ENCODE measurements at places on chromosomes 11 and 22.

GRCh38 chr11:70807195-70807543, 408.8 kb downstream of the CTTN start:
- DNase-seq, result no peak

DNA sequence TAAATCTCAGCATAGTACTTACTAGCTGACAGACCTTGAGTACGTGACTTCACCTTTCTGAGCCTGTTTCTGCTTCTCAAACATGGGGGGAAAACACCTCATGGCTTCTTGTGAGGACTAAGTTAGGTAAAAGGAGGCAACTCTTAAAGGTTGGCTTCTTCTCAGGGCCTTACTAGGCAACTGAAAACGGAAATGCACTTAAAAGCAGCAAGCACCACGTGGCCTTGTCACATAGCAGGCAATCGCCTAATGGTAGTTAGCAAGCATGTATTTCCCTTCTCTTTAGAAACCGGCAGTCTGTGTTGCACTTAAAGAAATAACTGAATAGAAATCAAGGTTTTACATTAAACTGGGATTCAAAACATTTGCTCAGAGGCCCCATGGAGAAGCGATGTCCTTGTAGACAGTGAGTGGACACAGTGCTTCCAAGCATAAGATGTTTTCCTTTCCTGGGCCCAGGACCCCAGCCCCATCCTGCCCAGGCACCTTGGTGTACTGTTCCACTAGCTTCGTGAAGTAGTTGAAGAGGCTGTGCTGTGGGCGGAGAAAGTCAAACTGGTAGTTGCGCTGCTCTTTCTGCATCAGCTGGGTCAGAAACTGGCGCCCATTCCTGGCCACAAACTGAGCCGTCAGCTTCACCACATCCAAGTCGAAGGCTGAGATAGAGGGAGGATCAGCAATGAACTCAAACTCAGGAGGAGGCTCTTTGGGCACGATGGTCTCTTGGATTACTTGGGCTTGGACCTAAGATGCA, 12.1 kb downstream of the SF3A1 start:
- DNase-seq, result no peak

DNA sequence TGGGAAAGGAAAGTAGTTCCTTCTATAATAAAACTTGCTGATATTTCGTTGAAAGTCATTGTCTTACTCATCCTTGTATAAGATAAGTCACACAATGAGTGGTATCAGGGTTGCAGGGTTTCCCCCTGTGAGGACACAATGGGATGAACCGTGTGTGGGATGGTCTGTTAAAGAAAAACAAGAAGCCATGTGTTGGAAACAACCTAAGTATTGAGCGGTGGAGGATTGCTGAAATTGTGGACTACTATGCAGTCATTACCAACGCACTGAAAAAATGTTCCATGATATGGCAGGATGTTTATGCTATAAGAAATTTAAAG, 28.6 kb downstream of the PTPRJ start:
- no peak for DNase-seq

DNA sequence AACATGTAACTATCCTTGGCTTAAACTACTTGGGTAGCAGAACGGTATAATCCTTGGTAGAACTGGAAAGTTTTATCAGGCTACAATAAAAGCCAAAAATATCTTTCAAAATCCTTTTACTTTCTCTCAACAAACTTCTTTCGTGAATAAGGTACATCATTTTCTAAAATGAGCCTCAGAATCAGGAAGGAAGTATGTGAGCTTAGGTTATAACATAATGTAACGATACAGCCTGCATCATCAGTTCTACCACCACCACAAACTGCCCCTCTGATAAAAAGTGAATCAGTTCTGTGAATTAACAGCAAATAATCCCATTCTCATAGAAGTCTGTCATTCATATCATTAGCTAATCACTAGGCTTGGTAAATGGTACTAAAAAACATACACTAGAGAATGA, 244.3 kb downstream of the SBF2 start:
- no peak for DNase-seq

DNA sequence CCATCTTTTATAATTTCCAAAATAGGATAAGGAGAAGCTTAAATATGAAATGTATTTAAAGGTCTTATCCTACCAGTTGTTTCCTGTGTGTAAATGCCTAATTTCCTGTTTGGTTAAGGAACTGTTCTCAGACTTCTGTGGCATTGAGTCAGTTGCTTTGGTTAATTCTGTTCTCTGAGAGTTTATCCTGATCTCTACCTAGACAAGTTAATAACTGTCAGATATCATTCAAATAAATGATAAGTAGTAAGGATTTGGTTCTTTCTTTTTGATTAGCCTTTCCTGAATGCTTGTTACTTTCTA, 39.5 kb downstream of the CTNND1 start:
- no peak for DNase-seq

DNA sequence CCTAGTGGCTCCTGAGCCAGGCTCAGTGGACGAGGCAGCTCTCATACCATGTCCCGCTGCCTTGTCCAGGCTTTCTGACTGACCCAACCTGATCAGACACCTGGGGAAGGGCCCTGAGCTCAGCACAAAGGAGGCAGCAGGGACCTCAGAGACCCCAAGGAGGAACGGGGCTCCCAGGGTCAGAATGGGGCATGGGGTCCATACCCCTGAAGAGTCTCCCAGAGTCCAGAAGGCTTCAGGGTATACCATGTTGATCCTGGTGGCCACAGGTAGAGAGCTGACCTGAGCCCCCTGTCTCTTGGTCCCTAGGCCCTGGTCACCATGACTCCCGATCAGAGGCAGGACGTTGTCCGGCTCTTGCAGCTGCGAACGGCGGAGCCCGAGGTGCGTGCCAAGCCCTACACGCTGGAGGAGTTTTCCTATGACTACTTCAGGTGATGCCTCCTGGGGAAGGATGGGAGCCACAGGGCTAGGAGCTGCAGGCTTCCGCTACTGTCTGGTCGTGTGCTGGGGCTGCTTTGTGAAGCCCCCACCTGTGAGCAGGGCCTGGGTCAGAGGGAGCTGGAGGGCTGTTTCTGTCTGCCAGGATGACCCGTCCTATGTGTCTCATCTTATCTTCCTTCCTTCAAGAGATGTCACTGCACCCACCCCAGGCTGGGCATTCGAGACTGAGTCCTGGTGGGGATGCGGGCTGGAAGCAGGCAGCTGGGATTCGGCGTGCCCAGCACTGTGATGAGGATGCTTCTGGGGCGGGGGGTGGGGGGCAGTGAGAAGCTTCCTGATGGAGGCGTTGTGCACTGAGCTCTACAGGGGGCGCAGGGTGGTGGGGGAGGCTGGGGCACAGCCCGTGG, 74.2 kb downstream of the MYO7A start:
- no peak for DNase-seq

DNA sequence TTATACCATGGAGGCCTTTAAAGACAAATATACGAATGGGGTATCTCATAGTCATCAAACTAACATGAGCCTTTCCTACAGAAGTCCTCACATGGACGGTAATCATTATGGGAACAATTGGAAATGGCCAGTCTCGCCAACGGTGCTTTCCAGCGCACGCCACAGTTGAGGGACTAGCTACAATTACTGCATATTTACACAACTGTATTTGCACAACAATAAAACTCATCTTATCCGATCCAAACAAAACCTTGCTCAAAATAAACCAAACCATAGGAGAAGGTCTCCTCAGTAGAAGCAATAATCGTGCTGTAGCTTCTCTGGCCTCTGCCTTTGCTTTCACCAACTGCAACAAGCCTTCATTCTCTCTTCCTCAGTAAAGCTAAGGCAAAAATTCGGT, 5.9 kb downstream of the CADM1 start:
- DNase-seq, result no peak

GRCh38 chr11:3177931-3178330, 12.8 kb upstream of the OSBPL5 start:
- no peak for DNase-seq

DNA sequence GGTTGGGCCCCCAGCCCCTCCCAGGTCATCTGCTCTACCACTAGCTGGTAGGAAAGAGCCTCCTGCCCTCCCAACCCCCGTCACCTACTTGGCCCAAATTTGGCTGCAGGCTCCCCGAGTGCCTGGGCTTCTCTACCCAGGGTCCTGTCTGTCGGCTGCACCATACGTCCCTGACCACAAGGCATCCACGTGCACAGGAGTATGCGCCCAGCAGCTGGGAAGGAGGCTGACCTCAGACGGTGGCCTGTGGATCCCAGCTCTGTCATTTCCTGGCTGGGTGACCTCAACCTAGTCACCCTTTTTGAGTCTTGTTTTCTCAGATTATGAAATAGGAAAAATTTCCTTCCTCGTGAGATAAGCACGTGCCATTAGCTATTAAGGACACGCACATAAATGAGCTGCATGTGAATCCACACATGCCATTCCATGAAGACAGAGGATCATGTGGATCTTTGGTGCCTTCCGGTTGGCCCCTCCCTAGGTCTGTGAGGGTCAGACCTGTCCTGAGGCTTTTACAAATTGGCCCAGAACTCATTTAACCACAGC, 13.7 kb downstream of the CYB561A3 start:
- no peak for DNase-seq

DNA sequence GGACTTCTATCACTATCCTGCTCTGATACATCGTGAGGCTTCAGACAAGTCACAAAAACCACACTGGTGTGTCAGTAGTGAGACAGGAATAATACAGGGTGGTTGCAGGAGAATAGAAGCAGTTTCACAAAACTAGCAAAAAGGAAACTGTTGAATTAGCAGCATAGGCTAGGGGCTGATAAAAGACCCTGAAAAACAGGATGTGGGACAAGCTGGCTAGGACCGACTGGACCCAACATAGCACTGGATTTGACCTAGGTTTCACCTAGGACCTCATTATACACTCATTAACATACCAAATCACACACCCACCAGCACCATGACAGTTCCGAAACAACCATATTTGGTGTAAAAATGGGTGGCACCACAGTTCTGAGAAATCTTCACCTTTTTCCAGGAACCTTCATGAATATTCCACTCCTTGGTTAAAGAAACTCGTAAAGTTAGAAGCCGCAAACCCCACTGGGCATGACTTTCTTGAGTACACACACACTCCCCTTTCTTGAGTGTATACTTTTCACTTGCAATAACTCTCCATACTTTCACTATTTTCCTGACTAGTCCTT, 76.2 kb downstream of the SLC1A2 start:
- DNase-seq, result no peak

DNA sequence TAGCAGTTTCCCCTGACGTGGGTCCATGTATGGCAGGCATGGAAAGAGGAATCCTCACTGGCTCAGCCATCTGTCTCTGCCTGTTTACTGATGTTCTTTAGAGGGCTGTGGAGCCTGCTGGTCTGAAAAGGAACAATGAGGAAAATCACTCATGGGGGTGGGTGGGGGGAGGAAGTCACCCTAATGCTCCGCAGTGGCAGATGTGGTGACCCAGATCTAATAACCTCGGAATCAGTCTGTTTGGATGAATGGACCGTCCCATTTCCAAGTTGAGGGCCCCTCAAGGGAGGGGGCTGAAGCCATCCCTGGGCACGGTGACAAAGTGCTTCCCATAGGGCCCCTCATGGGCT, 4.4 kb downstream of the BCR start:
- DNase-seq, result no peak
